ENCODE measurements at places on chromosomes 4 and X. TPM values are rescaled to one million over a fixed set of nuclear protein-coding genes. Genes with fewer than 3 reads are reported as not detected.

DNA sequence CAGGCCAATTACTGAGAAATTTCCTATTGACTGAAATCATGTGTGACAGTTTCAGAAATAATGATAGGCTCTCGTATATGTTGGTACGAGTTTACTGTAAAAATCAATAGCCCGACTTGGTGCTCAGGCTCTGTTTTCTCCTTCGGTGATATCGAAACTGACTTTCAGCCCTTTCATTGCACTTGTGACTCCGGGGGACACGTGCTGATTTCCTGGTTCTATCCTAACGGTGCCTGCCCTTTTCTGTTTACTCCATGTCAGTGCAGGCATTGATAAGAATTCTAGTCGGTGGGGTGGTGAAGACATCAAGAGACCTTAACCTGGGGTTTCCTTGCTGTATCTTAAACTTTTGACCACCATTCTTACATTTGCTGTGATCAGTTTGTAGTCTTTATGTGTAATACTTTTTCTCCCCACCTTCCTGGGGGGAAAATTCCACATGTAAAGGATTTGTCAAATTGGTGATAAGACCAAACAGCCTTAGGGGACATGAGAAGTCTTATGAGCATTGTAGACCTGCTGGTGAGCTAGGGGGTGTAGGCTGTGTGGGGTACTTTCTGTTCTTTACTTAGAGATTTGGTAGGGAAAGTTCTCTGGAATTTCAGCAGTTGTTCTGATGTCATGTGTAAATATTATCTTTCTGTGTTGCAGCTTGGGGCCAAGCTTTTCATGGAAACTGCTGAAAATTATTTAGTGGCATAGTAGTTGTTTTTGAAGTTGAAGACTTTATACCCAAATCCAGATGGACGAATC lies 52.7 kb downstream of the TMEM131L start:
- peak; percentile 17 for DNase-seq

- no peak for DNase-seq
Measured at GRCh38 chrX:15914486-15914885, 59.9 kb upstream of the AP1S2 start.

- peak; percentile 67 for DNase-seq
Measured at GRCh38 chr4:176340871-176341685, 21.3 kb downstream of the SPCS3 start.

DNA sequence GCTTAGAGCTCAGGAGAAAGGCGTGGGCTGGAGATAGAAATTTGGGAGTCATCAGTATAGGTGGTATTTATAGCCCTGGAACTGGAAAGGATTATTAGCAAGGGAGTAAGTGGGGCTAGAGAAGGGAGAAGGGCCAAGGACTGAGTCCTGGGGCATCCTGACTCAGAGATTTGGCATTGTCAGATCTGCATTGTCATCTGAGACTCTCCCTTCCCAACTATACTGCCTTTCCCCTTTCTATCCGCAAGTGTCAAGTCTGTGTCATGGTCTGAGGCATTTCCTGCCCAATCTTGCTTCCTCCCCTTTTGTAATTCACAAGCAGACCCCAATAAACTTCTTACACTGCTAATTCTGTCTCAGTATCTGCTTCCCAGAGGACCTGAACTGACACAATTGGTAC lies 24.4 kb upstream of the SLC25A43 start:
- no peak for DNase-seq

DNA sequence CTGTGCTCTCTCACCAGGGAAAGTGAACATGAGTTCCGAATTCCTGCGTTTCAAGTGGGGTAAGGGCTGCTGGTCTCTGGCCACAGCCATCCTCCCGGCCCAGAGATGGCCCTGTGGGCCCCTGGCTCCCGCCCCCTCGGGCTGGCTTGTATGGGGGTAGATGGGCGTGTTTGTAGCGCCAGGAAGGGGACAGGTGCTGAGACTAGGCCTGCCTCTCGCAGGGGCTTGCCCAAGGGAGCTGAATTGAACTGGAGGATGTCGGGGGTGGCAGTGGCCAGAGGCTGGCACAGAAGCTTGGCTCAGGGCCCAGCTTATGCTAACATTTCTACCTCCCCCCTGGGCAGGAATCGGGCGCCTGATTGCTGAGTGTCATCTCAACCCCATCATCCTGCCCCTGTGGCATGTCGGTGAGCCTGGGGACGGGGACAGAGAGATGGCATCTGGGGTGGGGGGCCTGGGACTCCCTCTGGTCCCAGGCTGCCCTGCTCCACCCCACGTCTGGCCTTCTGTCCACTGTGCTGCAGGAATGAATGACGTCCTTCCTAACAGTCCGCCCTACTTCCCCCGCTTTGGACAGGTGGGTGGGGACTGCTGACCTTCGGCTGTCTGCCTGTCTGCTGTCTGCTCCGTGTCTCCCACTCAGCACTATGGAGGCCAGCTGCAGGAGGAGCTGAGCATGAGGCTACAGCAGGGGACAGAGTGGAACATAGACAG lies 8.5 kb downstream of the TAFAZZIN start:
- DNase-seq, result no peak

GRCh38 chr4:153189016-153189801 lies 15.0 kb upstream of the TRIM2 start:
- no peak for DNase-seq

- DNase-seq, result no peak
Measured at GRCh38 chr4:118417325-118417724, 64.5 kb upstream of the PRSS12 start.

DNA sequence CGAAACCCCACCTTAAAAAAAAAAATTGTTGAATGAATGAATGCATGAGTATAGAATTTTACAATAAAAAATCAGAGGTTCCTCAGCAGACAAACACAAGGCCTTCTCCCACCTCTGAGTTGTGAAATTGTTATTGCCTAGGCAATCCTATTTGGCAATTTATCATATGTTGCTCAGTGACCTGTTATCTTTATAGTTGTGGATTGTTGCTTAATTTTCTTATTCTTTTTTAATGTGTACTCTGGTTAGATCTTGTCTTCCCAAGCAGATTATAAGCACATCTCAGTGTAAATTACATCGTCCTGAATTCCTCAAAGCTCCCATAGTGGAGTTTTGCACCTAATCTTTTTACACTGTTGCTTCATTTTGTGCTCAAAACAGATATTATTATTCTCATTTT lies 71.9 kb downstream of the RBM47 start:
- DNase-seq, result no peak

- DNase-seq, result no peak
Measured at GRCh38 chr4:77121736-77122240, 35.2 kb upstream of the CCNG2 start.

- no peak for DNase-seq
Measured at GRCh38 chrX:130555757-130556156, 154.0 kb downstream of the RBMX2 start.

DNA sequence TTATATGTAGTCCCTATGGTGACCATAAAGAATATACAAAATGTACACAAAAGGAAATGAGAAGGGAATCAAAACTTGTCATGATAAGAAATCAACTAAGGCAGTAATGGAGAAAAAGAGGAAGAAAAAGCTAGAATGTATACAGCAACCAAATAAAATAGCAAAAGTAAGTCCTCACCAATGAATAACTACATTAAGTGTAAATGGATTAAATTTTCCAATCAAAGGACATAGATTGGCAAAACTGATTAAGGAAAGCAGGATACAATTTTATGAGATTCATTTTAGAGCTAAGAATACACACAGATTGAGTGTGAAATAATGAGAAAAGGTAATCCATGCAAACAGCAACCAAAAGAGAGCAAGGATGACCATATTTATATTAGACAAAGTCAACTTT lies 157.4 kb downstream of the TET2 start:
- DNase-seq, result no peak

GRCh38 chrX:72371405-72371804 lies 65.7 kb upstream of the CITED1 start:
- no peak for DNase-seq

- DNase-seq, result no peak
Measured at GRCh38 chr4:59666645-59667044, 1533.5 kb upstream of the ADGRL3 start.

- DNase-seq, result no peak
Measured at GRCh38 chr4:56215141-56215783, 172.0 kb downstream of the AASDH start.

GRCh38 chrX:114619874-114620273 lies 36.0 kb downstream of the HTR2C start:
- DNase-seq, result peak; percentile 11

DNA sequence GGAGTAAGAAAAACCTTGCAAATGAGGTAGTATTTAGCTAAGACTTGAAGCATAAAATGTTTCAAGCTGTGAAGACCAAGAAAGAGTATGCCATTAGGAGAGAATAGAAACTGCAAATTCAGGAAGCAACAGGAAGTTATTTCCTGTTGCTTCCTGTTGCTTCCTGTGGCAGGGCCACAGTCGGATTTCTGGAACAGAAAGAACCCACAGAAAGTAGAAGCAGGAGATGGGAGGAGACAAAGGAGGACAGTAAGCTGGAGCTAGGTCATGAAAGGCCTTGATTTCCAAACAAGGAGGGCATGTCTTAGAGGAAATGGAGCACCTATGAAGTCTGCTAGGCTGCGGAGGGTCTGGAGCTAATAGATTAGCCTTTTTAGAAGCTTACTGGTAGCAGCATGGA lies 17.2 kb downstream of the ASB11 start:
- no peak for DNase-seq

GRCh38 chrX:125203737-125204578 lies 115.7 kb upstream of the TEX13C start:
- peak; percentile 58 for DNase-seq

GRCh38 chrX:10158279-10159144 lies 1.7 kb downstream of the CLCN4 start:
- DNase-seq, result no peak

DNA sequence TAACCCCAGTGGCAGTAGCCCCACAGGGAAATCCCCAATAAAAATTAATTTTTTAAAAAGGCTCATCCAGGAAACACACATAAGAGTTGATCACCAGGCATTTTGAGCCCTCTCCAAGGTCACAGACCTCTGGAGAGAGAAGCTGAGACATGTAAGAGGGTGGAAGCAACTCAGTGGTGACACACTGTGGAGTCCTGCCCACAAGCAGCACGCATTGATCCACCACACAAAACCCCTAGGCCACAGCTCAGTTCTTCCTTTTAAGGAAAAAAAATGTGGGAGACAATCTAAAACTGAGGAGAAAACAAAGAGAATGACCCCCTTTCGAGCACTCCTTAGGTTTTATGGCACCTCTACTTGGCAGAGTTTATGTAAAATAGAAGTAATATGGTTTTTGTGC lies 71.7 kb upstream of the S100G start:
- DNase-seq, result no peak

GRCh38 chr4:152479428-152480026 lies 56.4 kb downstream of the FBXW7 start:
- DNase-seq, result no peak

DNA sequence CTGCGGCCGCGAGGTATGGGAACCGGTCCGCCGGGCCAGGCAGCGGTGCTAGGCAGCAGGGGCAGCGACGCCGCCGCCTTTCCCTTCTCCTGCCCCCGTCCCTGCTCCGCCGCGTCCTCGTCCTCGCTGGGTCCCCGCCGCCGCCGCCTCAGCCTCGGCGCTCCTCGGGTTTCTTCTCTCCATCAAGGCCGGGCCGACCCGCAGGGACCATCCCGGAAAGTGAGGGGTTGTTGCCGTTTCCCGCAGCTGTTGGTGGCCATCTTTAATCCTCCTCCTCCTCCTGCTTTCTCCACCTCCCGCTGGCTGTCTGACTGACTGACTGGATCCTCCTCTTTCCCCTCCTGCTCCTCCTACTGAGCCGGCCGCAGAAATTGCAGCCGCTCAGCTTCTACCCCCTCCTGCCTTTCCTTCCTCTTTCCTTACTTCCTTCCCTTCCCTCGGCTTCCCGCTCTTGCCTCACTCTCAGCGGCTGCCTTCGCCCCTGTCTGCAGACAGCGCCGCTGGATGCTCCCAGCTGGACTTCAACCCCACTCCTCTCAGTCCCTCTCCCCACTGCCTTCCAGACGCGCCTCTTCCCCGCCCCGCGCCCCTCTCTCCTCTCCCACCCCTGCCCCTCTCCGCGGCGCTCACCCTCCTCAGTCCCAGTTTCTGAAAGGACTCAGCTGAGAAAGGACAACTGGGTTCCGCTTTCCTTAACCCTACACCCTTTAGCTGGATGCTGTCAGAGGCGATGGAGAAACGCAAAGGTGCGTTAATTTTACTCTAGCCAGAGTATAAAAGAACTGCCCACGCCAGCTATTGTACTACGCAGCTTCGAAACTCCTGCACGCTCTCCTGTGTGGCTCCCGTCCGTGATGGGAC lies at the start of gene WDFY3:
Gene WDFY3, minus strand, starts transcription at position 309 of the 861 bp plus-strand sequence. CDS start 106,099 bp downstream, outside the sequence.
- DNase-seq, result peak; percentile 89

DNA sequence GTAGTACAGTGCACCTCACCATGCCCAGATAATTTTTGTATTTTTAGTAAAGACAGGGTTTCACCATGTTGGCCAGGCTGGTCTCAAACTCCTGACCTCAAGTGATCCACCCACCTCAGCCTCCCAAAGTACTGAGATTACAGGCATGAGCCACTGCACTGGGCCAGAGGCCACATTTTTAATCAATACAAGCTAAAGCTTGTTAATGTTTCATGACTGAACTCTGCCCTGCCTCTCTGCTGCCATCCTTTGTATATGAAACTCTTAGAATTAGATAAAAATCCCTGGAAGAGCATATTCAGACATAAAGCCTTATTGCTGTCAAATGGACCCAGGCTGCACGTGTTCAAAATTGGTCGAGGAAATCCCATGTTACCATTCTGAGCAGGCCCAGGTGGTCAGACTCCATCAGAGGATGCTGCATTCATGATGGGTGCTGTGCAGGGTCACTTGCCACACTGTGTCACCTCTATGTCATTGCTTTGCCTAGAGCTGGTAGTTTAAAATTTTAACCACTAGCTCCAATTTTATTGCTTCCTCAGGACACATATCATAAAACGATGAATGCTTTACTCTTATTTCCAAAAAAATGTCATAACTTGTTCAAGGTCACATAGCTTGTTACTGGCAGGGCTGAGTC lies 45.2 kb downstream of the LNX1 start:
- DNase-seq, result no peak

GRCh38 chr4:167222099-167222498 lies 12.2 kb downstream of the SPOCK3 start:
- no peak for DNase-seq

GRCh38 chrX:22246620-22247019 lies 26.1 kb upstream of the CBLL2 start:
- no peak for DNase-seq

GRCh38 chr4:80361329-80361900 lies 25.9 kb downstream of the CFAP299 start:
- DNase-seq, result peak; percentile 42

DNA sequence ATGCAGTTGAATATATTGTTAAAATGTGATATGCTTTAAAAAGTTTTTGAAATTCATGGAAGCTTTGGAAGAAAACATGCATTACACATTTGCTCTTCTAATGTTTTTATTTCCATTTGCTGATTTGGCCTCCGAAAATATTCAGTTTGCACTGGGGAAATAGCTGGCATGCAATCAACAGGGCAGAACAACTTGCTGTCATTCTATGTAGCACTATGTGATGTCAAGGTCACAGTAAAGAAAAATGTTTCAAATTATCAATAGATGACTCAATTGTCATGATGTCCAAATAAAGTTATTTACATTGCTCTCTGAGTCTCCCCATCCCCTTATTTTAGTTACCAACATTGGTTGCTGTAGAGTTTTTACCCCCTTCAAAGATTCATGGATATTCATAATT lies 119.2 kb downstream of the TLL1 start:
- no peak for DNase-seq

The ATP1B4 gene
- total RNA-seq, result not detected

The GRPR gene
- total RNA-seq, result 0.92 TPM

The SMIM31 gene
- 0.56 TPM for total RNA-seq

The PFKFB1 gene
- total RNA-seq, result not detected

The DHX15 gene
- total RNA-seq, result 188 TPM

The MAP7D2 gene
- total RNA-seq, result 3.5 TPM

The ZFP92 gene
- 0.56 TPM for total RNA-seq

The CDS1 gene
- 0.13 TPM for total RNA-seq

The ABCE1 gene
- total RNA-seq, result 142 TPM

The PAGE5 gene
- total RNA-seq, result 18.9 TPM

The NPY2R gene
- total RNA-seq, result not detected

The SSX2B gene
- total RNA-seq, result not detected

The FATE1 gene
- not detected for total RNA-seq

The SPANXD gene
- not detected for total RNA-seq

Data from SK-MEL-5 (cell line).